ENCODE measurements at places on chromosomes 7 and 10.

DNA sequence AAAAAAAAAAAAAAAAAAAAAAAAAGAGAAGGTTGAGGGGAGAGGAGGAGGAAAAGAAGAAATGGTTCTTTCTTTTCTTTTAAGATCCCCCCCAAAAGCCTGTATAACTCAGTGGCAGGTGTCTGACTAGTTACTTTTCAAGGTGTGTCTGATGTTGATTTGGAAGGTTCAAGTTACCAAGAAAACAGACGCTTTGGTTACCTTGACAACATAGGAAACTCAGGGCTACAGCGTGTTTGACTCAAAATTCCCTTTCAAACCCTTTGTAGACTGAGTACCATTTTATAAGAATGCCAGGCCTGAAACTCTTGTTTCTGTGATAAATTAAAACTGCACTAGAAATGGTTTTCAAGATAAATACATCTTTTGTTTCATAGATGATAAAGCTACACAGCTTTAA, 286.8 kb downstream of the SKIDA1 start:
- DNase-seq = no peak

- no peak for DNase-seq
Observed at GRCh38 chr7:64599359-64599758, 36.5 kb upstream of the ZNF680 start.

- DNase-seq = no peak
Observed at GRCh38 chr7:103919272-103919868, 70.1 kb downstream of the RELN start.

- no peak for DNase-seq
Observed at GRCh38 chr7:94303695-94304094, 91.0 kb upstream of the COL1A2 start.

- DNase-seq = no peak
Observed at GRCh38 chr7:48734695-48735406, 189.5 kb upstream of the CDC14C start.

- no peak for DNase-seq
Observed at GRCh38 chr7:82163586-82163985, 280.0 kb downstream of the CACNA2D1 start.

- no peak for DNase-seq
Observed at GRCh38 chr7:95526128-95526738, 40.5 kb downstream of the ASB4 start.

DNA sequence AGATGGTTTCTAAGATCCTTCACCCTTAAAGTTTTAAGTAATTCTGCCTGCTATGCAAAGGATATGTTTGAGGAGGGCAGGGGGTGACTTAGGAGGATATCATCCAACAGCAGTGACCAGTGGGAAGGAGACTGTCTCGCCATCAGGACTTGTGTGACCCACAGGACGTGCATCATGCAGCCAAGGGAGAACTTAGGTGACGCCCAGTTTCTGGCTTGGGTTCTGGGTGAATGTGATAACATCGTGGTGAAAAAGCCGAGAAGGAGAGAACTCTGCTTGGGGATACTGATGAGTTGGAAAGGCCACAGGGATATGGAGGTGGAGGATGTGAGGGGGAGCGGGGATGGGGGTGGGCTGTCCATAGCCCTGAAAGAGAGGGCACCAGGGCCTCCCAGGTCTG, 3.8 kb downstream of the WIPI2 start:
- no peak for DNase-seq

DNA sequence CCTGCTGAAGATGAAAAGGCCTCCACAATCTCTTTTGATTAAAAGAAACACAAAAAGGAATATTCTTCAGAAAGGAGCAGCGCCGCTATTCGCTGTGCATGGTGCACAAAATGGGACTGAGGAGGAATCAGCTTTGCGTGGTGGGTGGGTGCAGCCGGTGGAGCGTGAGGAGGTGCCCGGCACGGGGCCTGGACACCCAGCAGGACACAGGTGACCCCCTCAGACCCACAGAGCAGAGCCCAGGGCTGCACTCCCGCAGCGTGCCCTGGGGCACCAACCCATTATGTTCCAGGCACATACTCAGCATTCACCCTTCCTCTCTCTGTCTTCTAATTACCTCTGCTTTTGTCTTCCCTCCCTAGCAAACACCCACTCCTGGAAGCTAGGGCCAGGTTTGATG, 238.0 kb upstream of the PPP2R2D start:
- DNase-seq = no peak

GRCh38 chr7:118153551-118154177, 30.3 kb upstream of the LSM8 start:
- no peak for DNase-seq

GRCh38 chr7:84226759-84227158, 32.2 kb upstream of the SEMA3A start:
- DNase-seq = no peak

DNA sequence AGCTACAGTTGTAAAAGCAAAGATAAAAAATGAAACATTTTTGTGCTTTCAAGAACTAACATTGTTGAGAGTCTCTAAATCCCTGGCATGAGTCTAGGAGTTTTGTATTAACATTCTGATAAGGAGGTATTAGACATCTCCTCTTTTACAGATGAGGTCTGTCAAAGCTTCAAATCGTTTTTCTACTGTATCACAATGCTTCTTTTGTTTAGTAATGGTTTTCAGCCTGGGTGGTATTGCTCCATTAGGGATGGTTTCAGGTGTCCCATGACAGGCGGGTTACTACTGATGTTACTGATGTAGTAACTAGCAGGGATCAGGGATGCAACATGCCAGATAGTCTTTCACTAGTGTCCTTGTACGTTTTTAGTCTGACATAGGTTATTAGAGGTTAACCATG, 27.4 kb downstream of the STAM start:
- no peak for DNase-seq

DNA sequence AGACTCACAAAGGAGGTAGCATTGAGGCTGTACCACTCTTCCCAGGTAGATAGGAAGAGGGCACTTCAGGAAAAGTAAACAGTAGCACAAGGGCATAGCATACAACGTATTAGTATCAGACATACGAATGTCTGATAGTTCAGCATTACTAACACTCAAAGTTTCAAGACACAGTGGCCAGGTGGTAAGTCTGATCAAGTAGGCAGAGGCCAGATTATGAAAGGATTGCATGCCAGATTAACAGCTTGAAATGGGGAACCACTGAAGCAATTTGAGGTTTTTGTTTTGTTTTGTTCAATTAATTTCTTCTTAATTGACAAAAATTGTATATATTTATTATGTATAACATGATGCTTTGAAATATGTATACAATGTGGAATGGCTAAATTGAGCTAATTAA, 45.7 kb upstream of the IL6 start:
- no peak for DNase-seq

DNA sequence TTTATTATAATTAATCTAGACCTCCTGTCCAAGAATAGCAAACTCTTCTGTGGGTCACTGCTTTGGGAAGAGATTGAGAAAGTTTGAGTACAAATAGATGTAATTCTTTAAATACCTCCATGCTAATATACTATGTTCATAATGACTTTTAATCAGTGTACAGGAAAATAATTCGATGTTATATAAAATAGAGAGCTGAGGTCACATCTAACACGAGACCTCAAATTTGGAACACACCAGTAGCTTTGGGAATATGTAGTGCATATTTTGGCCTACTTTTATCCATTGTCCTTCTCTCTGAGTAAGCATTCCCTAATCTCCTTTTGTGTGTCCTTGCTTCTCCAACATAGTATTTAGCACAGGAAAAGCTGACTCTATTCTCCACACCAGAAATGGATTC, 27.3 kb upstream of the CABCOCO1 start:
- no peak for DNase-seq

DNA sequence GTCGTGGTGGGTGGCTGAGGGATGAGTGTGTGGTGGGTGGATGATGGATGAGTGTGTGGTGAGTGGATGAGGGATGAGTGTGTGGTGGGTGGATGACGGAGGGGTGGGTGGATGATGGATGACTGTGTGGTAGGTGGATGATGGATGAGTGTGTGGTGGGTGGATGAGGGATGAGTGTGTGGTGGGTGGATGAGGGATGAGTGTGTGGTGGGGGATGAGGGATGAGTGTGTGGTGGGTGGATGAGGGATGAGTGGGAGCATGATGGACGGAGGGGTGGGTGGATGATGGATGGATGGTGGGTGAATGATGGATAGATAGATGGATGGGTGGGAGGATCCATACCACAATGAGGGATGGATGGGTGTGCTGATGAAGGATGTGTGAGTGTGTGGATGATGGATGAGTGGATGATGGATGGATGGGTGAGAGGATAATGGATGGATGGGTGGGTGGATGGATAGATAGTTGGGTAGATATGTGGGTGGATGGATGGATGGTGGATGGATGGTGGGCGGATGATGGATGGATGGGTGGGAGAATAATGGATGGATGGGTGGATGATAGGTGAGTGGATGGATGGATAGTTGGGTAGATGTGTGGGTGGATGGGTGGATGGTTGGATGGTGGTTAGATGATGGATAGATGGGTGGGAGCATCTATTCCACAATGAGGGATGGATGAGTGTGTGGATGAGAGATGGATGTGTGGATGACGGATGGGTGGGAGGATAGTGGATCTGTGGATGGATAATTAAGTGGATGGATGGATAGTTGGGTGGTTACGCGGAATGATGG, 266.8 kb downstream of the CELF2 start:
- no peak for DNase-seq

GRCh38 chr7:44534501-44534900, 6.6 kb downstream of the NPC1L1 start:
- peak; percentile 10 for DNase-seq

GRCh38 chr7:151386301-151387160, 23.3 kb downstream of the WDR86 start:
- no peak for DNase-seq

GRCh38 chr10:52491246-52491995, 177.3 kb downstream of the DKK1 start:
- DNase-seq = no peak

- DNase-seq = no peak
Observed at GRCh38 chr10:28806951-28807759, 129.8 kb downstream of the BAMBI start.

- DNase-seq = no peak
Observed at GRCh38 chr7:140082770-140083169, 20.0 kb upstream of the PARP12 start.

- no peak for DNase-seq
Observed at GRCh38 chr7:70529914-70530585, 601.9 kb upstream of the GALNT17 start.

DNA sequence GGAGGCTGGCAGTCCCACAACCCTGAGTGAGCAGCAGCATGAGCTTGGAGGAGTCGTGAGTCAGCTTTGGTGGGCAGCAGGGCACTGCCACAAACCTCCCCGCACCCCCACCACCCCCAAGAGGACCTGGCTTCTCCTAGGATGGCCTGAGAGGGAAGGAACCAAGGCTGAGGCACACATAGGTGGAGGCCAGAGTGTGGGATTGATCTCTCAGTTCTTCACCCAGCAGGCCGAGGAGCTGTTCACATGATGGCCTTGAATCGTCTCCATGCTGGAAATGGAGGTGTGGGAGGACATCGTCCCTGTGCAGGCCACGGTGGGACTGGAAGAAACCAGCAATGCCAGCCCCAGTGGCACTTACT, 17.4 kb upstream of the GDF10 start:
- DNase-seq = no peak

- no peak for DNase-seq
Observed at GRCh38 chr10:46264336-46264735, 22.5 kb upstream of the ANTXRL start.

- no peak for DNase-seq
Observed at GRCh38 chr10:28681928-28682750, 4.8 kb downstream of the BAMBI start.

- DNase-seq = no peak
Observed at GRCh38 chr10:103067956-103068355, 125.1 kb downstream of the NT5C2 start.

DNA sequence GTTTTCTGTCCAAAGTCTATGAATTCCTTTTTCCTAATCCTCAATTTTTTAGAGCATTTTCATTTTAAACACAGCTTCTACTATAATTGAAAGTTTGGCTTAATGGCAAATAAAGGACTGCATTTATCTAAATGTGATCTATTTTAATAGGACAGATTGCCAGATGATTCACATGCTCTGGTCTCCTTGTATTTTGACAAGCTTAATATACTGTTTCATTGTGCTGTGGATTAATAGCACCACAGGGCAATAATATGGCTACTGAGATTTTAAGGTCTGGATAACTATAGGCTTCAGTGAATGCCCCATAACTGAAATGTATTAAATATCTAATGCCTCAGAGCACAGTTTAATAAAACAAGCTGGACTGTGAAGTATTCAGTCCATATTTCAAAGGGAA, 1362.8 kb downstream of the XPNPEP1 start:
- no peak for DNase-seq

DNA sequence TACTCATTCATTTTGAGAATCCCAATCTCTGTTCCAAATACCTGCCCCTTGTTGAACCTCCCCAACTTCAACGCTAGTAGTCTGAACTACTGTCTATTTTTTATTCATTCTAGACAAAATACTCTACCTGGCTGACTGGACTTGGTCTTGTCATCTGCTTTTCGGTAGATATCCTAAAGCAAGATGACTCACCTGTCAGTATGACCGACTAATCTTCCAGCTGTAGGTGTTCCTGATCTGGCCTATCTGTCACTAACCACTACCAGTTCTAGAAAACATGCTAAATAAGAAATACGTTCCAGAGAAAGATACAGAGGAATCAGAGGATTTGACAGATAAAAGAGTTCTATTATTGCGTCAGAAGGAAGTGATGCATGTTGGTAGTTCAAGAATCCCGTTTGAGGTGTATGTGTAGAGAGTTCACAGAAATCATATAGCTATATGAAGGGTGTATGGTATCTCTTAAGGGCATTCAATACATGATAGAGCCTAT, 81.1 kb downstream of the IDE start:
- DNase-seq = no peak

DNA sequence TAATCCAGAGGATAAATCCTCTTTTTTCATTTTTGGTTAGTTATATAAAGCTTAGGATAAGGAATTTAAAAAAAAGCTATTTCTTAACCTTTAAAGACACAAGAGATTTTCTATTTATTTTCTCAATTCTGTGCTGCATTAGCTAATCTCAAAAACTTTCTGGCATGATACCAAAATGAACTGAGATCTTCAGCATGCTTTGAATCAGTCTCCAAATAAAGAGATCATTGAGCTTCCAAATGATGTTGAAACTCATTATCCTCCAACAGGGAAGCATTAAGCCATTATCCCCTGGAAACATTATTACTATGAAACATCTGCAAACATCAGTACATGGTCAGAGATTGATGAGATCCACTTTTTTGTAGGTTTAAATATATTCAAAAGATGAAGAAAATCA, 350.3 kb upstream of the TEX47 start:
- DNase-seq = no peak

All from stimulated activated CD4-positive, alpha-beta T cell treated with anti-CD3 and anti-CD28 coated beads, TNF-alpha, amount 100 ng/mL, for 1 hour (primary cell).